ENCODE measurements at places on chromosomes 12 and 14.

DNA sequence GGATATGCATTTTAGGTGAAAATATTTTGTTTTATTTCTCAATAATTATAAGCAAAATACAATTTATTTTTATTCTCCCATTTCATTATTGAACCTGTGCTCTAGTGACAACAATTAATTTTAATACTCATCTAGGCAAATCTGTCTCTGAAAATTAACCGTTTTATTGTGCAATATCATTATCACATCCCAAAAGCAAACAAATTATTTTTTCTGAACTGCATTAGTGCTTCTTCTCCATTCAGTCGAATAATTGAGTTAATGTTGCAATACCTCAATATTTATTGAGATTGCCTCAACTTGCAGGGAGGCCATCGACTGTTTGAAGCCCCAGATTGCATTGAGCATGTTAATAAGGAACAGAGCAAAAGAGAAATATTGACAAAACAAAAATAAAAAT is 303.2 kb upstream of the LRFN5 start:
- no peak for DNase-seq

DNA sequence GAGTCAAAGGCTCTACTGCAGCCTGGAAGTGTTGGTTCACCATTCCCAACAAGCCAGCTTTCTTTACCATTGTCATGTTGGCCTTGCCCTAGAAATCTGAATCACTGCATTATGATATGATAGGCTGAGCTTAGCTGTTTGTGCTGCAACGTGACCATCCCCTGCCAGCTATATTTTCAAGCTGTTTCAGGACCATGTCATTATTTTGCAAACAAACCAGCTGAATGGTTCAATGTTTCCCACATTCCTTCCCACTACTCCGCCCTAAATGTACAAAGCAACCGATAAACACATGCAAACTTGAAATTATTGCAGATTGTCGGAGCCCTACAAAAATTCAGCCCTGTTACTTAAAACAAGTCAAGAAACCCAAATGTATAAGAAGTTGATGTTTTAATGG is 136.1 kb downstream of the KICS2 start:
- no peak for DNase-seq

- DNase-seq = no peak
These were observed 12.1 kb upstream of the KRT77 start for GRCh38 chr12:52715416-52715815.

GRCh38 chr14:42572032-42572431 is 965.4 kb downstream of the LRFN5 start:
- DNase-seq = no peak

DNA sequence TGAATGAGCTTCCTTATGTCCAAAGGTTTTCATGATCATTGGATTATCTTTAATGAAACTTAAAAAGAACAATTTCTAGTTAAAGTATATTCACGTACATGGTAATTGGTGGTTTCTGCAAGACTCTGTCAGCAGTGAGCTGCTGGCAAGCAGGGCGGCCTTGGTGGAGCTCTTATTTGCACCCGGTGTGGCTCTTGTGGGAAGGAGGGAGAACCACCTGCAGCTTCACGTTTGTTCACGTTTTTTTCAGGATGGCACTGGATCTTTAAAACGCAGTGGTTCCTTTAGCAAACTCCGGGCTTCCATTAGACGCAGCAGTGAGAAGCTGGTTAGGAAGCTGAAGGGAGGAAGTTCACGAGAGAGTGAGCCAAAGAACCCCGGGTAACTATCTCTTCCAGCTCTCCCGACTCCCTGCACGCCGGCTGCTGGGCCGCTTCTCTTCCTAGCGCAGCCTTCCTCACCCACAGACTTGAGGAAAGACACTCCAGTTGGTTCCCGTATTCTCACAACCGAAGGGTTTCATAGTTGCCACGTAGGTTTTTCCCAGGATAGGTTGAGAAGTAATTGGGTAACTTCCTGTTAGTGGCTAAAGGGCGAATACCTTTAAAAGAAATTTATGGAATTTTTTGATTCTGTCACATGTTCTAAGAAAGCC is 28.3 kb downstream of the XRCC3 start:
- no peak for DNase-seq

All from stimulated activated CD4-positive, alpha-beta T cell treated with anti-CD3 and anti-CD28 coated beads, Interleukin-12 subunit alpha, Interleukin-12 subunit beta, amount 100 ng/mL, for 48 hours (primary cell).